Left lung (tissue), 14 donors: ENCODE measurements at places on chromosomes 4 and X. TPM values are rescaled to one million over a fixed set of nuclear protein-coding genes. Genes with fewer than 3 reads are reported as not detected.

MAGEB17 gene
- polyA plus RNA-seq = not detected

IL2RG gene
- polyA plus RNA-seq = 2.6 TPM

RTL3 gene
- 0.04 TPM for polyA plus RNA-seq

S100P gene
- polyA plus RNA-seq = 2.3 TPM

CYLC1 gene
- polyA plus RNA-seq = not detected

STBD1 gene
- 2.6 TPM for polyA plus RNA-seq

MAGEC1 gene
- not detected for polyA plus RNA-seq

NCAPG gene
- 39.0 TPM for polyA plus RNA-seq

CTAG1A gene
- not detected for polyA plus RNA-seq

XG gene
- 0.73 TPM for polyA plus RNA-seq

ZCCHC12 gene
- 0.63 TPM for polyA plus RNA-seq

CFAP47 gene
- polyA plus RNA-seq = 2.1 TPM

ADGRL3 gene
- 22.4 TPM for polyA plus RNA-seq

NLGN4X gene
- 1.6 TPM for polyA plus RNA-seq

TMPRSS11D gene
- 0.38 TPM for polyA plus RNA-seq

ANXA3 gene
- polyA plus RNA-seq = 86.3 TPM

ANKRD50 gene
- 58.3 TPM for polyA plus RNA-seq

TASL gene
- 1.4 TPM for polyA plus RNA-seq

PAGE2B gene
- polyA plus RNA-seq = not detected

KLHL15 gene
- polyA plus RNA-seq = 15.1 TPM

CNGA1 gene
- 1.9 TPM for polyA plus RNA-seq

GPR173 gene
- polyA plus RNA-seq = 17.1 TPM

C1QTNF7 gene
- polyA plus RNA-seq = 16.7 TPM

TCEAL3 gene
- polyA plus RNA-seq = 29.6 TPM

ZDHHC15 gene
- 8.4 TPM for polyA plus RNA-seq

MTNR1A gene
- not detected for polyA plus RNA-seq

GAB3 gene
- polyA plus RNA-seq = 7.9 TPM

COL4A5 gene
- 203 TPM for polyA plus RNA-seq

GYG2 gene
- polyA plus RNA-seq = 15.0 TPM
